ENCODE measurements at places on chromosomes 11 and 22.

DNA sequence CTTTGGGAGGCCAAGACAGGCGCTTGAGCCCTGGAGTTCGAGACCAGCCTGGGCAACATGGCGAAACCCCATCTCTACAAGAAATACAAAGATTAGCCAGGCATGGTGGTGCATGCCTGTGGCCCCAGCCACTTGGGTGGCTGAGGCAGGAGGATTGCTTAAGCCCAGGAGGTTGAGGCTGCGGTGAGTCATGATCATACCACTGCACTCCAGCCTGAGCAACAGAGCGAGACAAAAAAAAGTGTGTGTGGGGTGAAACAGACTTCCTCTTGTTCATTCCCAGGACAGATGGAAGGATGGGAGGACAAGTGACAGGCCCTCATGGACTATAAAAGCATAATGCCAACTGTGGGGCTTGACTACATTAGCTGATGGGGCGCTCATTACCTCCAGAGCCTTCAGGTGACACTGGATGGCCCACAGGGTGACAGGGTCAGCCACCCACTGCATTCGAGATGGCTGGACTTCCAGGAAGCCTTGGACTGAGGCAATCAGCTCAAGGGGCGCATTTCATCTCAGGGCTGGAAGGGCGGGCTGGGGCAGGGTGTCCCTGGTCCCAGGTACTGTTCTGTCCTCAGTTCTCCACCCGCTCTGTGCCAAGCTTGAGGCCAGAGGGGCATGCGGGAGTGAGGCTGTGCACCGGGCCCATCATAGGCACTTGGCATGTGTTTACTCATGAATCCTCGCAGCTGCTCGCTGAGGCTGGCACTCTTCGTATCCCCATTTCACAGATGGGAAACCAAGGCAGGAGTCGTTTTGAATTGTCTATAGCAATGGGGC is 12.5 kb downstream of the NPTXR start:
- DNase-seq: no peak

DNA sequence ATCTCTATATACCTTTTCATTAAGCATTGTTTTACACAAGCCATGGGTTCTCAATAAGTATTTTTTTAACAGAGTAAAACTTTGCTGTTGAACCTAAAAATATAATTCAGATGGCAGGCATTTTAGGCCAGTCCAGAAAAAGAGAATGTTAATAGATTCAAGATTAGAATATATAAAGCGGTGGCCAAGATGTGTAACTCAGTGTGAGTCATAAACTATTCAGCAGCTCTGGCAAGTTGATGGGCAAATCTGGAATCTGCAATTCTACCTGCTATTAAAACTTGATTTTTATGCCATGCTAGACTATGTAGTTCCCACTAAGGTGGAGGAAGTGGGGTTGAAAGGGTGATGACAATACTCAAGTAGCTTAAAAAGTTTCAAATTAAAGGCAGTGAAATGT is 45.4 kb downstream of the CASP12 start:
- no peak for DNase-seq

DNA sequence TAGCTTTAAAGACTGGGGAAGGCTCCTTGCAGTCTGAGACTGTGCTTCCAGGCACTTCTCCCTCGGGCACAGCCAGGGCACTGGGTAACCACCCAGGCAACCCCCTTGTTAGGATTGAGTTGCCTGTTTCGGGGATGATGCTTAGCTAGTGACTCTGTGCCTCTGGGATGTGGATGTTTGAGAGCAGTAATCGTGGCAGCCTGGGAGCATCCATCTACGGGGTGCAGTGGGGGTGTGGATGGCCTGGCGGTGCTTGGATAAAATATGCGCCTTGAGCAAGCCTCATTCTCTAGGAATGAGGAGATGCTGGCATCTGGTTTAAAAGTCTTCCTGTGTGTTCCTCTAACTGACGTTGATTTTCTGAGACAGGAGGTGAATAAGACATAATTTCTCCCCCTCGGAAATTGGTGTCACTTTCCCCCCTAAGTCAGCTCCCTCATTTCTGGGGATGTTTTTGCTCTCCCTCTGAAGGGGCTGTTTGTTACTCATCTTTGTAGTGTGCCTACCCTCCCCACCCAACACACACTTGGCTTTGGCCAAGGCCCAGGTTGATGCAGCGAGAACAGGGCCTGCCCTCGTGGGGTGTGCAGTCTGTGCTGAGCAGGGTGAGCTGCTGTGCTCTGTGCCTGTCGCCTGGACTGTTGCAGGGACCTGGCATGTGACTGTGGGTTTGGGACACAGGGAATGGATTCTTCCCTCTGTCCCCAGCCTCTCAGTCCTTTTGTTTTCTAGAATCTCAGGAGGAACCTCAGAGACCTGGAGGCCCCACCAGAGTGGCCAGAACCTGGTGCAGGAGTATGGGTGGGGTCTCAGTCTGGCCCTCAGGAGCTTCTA is 2.0 kb downstream of the GNAZ start:
- no peak for DNase-seq

- no peak for DNase-seq
Measured at GRCh38 chr11:45844822-45845578, 2.3 kb upstream of the CRY2 start.

DNA sequence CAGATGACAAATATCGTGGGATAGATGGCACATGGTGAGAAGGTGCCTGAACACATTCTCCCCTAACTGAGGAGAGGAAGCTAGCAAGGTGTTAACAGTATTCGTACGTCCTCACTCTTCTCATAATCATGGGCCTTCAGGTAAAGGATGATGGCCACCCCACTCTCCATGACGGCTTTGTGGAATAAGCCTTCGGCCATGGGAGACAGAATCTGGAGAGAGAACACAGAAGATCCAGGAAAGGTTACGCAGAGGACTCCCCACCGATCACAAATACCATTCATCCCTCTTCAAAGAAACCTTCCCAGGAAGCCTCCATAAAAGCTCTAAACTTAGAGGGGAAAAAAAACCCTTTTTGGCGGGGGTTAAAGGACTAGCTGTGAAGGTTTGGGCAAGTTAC is 189.9 kb downstream of the BCR start:
- no peak for DNase-seq

DNA sequence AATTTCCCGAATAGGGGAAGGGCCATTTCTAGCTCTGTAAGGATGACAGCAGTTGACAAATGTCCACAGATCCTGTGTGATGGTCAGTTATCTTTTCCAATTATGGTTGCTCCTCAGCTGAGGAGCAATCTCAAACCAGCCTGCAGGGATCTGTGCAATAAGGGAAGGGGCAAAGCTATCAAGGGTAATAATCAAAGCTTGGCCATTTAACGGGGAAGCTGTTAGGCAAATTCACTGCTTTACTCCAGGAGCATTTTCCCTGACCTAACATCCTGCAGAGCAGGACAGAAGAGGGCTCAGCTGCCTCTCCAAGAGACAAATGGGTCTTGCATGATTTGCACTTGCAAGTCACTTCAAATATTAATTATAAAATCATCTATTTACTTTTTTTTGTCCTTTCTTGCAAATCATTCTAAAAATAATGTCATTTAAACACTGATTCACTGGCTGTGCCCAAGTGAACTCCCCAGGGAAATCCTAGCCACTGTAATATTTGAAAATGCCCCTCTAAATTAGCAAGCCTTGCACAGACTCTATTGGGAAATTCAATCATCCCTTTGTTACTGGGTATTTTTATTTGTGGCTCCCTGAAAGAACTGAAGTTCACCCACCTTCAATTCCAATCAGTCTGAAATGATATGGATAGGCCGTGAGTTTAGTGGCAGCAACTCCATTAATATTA is 1256.7 kb downstream of the LRRC4C start:
- no peak for DNase-seq

GRCh38 chr11:35787013-35787504 is 124.5 kb downstream of the TRIM44 start:
- no peak for DNase-seq

DNA sequence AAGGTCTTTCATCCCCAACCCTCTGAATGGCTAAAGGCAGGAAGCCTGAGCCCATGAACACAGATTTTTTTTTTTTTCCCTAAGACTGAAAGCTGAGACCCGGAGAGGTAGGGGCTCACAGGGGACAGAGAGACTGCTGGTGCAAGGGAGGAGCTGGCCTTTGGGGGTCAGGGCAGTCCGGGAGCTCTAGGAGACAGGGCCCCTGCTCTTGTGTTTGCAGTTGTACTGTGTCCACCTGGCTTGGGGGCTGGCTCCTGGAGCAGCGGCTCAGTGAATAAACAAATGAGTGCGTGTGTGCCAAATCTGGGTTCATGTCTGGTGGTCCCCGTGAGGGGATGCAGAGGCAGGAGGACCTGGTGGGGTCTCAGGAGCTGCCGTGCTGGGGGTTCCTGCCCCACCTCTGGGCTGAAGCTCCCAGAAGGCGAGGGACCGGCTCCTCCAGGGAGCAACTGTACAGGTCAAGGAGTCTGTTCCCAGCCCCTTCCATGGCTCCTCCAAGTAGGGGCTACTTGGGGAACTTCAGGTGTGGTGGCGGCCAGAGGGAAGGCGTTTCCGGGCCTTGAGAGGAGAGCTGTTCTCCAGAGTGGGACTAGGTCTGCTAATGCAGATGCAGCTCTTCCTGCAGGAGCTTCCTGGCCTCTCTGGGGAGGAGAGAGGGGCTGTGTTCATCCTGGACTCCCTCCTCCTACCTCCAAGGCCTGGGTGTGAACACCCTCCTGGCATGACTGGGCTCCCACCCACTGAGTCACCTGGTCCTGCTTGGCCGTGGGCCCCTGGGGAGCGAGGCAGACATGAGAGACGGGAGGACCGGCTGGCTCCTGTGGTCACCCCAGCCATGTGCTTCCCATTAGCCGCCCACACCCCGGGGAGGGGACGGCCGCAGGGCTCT is 57.6 kb downstream of the FBXO7 start:
- no peak for DNase-seq

- DNase-seq: no peak
Measured at GRCh38 chr11:45170484-45170883, 24.0 kb downstream of the PRDM11 start.

DNA sequence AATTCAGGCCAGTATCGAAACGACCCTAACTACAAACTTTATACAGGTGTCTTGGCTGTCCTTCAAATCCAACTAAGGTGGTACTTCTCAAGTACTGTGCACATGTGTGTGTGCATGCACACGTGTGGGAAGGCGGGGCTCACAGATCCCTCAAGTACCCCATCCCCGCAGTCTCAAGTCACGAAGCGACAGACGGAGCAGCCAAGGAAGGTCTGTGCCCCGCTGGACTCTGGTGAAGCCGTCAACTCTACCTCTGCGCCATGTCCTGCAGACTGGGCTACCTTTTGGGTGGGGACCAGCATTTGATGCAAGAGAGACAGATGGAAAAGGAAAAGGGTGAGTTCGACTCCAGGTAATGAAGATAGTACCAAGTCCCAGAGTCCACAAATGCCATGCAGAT is 169.0 kb downstream of the CRYBB2 start:
- no peak for DNase-seq

DNA sequence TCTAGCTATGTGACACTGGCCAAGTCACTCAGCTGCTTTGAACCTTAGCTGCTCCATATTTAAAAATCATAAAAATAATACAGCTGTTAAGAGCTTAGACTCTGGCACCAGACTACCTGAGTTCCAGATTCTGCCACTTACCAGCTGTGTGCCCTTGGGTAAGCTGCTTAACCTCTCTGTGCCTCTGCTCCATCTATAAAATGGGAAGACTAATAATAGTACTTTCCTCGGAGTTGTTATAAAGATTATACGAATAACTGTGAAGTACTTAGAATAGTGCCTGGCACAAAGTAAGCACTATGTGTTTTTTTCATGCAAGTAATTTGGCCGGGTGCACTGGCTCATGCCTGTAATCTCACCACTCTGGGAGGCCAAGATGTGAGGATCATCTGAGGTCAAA is 1.4 kb downstream of the HDHD5 start:
- no peak for DNase-seq

- no peak for DNase-seq
Measured at GRCh38 chr22:27850000-27850521, 48.5 kb upstream of the MN1 start.

DNA sequence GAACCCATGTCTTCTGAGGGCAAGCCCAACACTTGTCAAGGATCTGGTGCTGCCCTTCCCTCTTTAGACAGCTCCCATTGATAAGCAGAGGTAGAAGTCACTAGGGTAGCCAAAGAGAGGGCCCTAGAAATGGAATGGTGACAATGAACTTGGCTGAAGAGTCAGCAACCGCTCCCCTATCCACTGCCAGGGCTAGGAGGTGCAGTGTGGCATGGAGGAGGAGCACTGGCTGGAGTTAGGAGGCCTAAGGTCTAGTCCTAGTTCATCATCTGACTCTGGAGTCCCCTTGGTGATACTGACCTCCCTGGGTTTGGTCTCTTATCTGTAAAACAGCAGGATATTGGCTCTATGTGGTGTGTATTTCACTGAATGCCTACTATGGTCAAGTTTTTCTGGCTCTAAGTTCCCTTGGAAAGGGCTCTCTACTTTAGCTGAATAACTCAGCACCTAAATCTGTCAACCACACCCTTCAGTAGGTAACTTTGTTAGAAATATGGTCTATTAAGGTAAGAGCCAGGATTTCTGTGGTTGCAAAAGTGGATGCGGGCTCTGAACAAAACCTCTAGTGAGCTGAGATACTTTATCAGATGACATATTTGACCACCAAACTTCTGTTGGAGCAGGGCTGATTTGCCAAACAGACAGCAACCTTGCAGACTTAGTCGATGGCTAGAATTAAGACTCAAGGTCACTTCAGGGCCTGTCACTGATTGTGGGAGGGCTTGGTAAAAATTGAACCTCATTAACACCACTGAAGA is 10.5 kb downstream of the TIMP3 start:
- no peak for DNase-seq

DNA sequence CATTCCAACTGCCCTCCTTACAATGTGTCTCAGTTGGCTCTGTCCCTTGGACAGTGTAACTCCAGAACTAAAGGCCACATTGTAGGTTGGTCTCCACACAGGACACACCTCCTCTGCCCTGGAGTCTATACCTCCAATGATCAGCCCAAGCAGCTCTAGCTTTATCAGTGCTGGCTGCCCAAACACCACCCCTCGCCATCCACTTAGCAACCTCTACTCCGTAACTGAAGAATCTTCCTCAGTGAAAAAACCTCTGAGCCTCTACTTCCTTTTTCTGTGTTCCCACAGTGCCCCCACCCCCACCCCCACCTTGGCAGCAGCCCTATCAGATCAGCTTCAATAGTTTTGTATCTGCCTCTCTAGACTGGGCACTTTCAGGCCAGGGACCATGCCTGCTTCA is 33.4 kb downstream of the SERPINH1 start:
- no peak for DNase-seq

Data from C1 segment of cervical spinal cord (tissue), 14 donors.